Nephron progenitor cell (in vitro differentiated cells): ENCODE measurements at places on chromosomes 16 and 17.
A peak's percentile ranks its signal among the peaks of the same experiment; 100 is the strongest.

- DNase-seq, result no peak
Measured at GRCh38 chr17:5226940-5227878, 7.5 kb downstream of the SCIMP start.

DNA sequence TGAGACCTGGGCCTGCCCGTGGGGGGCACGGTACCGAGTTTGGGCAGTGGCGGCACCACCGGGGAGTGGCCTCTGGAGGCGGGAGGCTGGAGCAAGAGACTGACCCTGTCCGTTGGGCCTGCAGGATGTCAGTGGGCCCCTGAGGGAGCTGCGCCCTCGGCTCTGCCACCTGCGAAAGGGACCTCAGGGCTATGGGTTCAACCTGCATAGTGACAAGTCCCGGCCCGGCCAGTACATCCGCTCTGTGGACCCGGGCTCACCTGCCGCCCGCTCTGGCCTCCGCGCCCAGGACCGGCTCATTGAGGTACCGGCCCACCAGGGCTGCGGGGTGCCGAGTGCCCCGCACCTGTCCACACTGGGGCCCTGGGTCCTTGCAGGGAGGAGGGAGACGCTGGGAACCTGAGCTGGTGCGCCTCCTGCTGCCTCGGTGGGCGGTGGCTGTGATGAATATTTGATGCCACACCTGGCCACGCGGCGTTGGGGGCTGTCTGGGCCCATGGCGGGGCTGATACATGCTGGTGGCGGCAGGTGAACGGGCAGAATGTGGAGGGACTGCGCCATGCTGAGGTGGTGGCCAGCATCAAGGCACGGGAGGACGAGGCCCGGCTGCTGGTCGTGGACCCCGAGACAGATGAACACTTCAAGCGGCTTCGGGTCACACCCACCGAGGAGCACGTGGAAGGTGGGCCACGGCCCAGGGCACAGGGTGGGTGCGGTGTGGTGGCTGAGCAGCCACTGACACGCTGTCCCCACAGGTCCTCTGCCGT, 9.7 kb downstream of the NHERF2 start:
- no peak for DNase-seq

GRCh38 chr17:40297511-40297910, 9.8 kb downstream of the CDC6 start:
- no peak for DNase-seq

DNA sequence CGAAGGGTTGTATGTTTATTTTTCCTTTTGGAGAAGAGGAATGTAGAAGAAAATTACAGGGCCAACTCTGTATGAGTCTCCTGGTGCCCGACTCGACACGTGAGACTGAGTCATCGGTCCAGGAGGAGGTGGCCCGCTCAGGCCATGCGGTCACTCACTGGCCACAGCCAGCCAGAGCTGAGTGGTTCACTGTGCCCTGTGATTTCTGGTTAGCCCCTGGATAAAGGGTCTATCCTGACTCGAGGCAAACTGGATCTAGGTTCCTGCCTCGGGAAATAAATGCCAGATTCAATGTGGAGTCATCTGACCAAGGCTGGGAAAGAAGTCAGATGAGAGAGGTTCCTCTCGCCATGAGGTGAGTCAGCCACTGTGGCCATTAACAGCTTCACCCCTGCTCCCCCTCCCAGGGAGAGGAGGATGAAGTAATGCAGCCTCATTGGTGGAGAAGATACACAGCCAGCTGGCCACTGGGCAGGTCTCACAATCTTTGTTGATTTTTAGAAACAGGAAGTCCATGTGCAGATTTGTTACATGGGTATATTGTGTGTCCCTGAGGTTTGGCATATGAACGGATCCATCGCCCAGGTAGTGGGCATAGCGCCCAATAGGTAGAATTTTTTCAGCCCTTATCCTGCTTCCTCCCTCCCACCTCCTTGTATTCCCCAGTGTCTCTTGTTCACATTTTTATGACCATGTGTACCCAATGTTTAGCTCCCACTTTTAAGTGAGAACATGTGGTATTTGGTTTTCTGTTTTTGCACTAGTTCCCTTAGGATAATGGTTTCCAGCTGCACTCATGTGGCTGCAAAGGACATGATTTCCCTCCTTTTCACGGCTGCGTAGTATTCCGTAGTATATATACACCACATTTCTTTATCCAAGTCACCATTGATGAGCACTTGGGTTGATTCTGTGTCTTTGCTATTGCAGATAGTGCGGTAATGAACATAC, 21.7 kb upstream of the USP36 start:
- no peak for DNase-seq

GRCh38 chr16:50960517-50961202, 190.4 kb downstream of the SALL1 start:
- DNase-seq, result peak; percentile 43

DNA sequence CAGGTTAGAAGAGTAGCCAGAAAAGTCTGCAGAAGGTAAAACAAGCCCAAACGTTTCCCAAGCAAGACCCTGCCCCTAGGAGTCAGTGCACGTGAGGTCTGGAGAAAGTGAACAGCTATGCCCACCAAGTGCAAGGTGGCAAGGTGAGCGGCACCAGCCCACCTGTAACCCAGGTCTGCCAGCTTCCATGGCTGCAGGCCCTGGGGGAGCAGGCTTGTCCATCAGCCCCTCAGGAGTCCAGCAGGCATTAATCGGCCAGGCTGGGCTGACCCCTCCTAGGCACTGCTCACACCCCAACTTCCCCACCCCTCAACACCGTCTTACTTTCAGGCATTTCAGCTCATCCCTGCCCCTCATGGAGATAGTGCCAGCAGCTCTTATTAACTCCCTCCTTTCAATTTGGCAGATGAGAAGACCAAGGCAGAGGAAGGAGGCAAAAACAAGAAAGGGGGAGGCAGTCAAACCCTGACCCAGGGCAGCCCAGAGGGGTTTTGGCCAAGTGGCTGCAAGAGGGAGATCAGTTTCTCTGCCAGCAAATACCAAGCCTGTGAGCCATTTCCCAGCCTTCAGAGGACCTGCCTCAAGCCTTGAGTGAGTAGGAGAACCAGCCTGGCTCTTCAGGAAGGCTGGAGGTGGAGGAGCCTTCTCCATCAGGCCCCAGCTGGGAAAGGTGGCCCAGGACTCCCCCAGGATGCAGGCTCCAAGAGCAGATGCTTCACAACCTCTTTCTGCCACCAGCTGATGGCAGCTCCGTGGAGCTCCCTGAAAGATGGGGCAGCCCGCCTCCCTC, 14.7 kb downstream of the BEAN1 start:
- no peak for DNase-seq

- DNase-seq, result no peak
Measured at GRCh38 chr16:10613785-10614485, 33.5 kb upstream of the EMP2 start.

GRCh38 chr17:59671386-59671785, 35.8 kb downstream of the PTRH2 start:
- no peak for DNase-seq

GRCh38 chr17:4742133-4742532, 2.4 kb upstream of the CXCL16 start:
- DNase-seq, result no peak

DNA sequence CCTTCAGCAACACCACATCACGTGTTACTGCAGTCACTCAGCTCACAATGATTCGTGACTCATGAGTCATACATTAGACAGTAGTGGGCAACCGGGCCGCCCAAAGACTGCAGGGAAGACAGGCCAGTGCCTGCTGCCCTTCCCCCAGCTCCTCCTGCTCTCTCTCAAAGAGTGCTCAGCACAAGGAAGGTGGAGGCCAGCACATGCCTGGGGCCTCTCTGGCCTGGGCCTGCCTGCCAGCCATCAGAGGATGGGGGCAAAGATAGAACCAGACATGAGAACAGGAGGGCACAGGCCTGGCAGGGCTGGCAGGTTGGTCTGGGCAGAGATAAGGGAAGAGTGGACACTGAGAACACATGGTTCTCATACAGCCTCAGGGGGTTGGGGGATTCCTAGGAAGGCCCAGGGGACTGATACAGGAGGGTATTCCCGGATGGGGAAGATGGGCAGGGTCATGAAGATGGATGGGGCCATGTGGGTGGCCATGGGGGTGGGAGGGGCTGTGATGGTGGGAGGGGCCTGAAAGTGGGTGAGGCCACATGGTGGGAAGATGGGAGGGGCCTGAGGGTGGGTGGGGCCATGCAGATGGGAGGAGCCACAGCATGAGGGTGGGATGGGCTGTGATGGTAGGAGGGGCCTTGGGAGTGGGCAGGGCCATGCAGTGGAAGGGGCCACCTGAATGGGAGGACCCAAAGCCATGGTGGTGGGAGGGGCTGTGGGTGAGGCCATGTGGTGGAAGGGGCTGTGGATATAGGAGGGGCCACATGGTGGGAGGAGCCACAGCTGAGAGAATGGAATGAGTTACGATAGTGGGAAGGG, 29.0 kb downstream of the KATNB1 start:
- peak; percentile 52 for DNase-seq

DNA sequence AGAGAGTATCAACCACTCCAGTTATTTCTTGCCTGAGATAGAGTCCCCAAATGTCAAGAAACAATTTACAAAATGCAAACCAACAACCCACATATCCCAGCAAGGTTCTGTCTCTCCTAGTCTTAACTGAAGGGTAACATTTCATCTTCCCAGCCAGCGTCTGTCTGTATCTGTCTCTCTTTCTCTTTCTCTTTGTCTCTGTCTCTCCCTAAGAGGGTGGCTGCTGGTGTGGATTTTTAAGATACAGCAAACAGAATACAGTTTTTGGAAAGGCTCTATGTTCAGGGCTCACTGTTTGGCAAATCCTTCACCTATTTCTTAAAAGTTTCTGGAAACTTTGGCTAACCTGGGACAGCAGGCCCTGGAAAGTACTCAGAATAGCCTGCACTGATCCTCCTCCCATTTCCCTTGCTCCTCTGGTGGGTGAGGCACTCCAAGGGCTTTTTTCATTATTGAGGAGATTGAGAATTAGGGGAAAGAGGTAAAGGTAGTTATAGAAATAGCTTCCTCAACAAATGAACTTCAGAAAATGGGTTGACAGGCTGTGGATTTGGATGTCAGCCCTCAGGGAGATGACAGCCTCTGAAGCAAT, 6.2 kb downstream of the HOXB4 start:
- no peak for DNase-seq

DNA sequence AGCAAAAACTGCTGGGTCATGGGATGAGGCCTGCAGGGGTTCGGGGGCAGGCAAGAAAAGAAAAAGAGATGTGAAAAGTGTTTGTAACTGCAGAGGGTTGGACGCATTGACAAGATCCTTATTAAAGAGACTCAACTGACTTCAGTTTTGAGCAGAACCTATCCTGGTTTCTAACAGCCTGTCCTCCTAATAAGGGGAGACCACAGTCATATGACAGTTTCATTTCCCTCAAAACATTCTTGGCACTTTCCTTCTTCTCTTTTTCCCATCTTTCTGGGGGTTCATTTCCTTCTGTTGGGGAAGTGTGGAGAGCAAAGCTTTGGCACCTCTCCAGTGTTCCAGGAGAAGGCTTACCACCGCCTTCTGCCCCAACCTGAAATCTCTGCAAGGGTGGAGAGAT, 118.5 kb downstream of the MAF start:
- DNase-seq, result no peak
